BJ (cell line): ENCODE measurements at places on chromosomes 1 and 21.

DNA sequence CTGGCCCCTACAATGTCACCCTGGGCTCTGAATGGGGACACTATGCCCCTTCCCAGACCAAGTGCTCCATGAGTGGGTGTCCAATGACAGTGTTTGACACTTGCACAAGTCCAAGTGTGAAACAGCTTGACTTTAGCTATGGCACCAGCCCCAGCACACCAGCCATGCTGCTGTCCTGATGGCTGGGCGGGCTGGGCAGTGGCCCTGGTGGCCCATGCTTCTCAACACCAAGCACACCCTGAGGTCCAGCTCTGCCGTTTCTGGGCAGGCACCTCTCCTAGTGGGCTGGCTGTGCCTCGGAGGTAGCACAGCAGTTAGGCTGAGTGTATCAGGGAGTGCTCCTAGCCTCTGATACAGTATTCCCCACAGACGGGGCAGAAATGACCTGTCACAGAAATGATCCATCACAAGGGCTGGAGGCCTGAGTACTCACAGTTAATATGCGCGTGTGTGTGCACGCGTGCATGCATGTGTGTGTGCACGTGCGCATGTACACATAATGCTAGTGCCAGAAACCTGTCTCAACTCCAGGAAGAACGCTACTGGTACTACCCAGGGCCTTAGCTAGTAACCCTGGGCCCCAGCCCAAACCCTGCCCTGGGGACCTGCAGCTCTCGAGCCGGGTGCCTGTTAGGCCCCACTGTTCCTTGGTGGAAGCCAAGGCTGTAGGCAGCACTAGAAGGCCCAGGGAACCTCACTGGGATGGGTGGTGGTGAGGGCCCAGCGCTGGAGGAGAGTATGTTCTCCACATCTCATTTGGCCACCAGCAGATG lies 134.0 kb downstream of the DMRTB1 start:
- no peak for DNase-seq

- no peak for DNase-seq
Observed at GRCh38 chr21:35297665-35298064, 248.6 kb upstream of the RUNX1 start.

- no peak for DNase-seq
Observed at GRCh38 chr1:117930484-117930883, 945 bp downstream of the WDR3 start.

DNA sequence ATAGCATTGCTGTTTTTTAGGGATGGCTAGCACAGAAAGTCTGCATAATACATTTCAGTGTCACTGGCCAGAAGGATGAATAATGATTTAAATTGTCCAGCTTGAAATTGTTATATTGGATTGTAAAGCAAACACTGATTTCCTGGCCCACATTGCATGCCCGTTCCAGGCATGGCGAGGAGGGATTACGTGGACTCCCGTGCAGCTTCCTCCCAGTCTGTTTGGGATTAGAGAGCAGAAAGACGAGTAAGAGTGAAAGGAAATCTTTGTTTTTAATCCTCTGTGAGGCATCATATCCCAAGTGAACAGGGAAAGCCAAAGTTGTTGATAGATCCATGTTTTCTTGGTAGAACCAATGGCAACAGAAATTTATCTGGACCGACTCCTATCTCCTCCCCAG lies 8.4 kb downstream of the TRIM58 start:
- no peak for DNase-seq

DNA sequence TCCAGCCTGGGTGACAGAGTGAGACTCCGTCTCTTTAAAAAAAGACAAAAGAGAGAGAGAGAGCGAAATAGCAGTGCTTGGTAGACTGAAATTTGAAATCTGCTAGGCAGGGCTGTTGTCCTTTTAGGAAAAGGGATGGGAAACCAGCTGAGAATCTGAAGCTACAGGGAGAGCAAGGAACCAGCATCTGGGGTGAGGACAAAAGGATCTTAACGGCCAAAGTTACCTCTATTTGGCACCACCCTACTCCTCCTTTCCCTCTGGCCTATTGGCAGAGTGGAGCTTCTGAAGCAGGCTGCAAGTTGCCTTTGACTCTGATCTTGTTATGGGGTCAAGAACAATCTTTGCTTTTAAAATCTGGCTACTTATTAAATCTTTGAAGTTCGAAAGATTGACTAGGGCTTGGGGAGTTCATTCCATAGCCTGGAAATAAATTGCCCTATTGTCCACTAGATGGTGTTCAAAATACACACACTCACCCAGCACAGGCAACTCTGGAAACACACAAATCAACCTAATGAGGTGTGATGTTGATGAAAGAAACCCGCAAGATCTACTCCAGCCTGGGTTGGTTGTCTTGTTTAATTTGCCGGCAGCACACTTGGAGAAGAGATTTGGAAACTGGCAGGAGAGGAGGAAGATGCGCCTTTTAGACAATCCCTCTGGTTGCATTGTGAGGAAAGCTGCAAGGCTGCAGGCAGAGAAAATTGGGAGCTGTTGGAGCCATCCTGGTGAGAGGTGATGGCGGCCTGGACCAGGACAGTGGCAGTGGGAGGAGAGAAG lies 16.5 kb upstream of the PARP1 start:
- DNase-seq: no peak
